ENCODE measurements at places on chromosomes 1 and 21.

- peak; percentile 25 for DNase-seq
These were observed 44.8 kb downstream of the PCNT start for GRCh38 chr21:46368533-46369285.

- DNase-seq: no peak
These were observed 239.5 kb downstream of the TGFB2 start for GRCh38 chr1:218584418-218585155.

DNA sequence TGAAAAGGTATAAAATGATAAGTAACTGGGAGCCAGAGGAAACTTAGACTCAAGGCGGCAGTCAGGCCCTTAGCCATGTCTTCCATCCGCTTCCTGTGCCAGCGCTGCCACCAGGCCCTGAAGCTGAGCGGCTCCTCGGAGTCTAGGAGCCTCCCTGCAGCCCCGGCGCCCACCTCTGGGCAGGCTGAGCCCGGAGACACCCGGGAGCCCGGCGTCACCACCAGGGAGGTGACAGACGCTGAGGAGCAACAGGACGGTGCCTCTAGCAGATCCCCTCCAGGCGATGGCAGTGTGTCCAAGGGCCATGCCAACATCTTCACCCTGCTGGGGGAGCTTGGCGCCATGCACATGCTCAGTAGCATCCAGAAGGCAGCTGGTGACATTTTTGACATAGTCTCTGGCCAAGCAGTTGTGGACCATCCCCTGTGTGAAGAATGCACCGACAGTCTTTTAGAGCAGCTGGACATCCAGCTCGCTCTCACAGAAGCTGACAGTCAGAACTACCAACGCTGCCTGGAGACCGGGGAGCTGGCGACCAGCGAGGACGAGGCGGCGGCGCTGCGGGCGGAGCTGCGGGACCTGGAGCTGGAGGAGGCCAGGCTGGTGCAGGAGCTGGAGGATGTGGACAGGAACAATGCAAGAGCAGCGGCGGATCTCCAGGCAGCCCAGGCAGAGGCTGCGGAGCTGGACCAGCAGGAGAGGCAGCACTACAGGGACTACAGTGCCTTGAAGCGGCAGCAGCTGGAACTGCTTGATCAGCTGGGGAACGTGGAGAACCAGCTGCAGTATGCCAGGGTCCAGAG lies at the start of gene BECN2:
Gene BECN2, plus strand, starts transcription at position 76 of the 803 bp plus-strand sequence. Its CDS starts 0 bp downstream, at position 76.
- no peak for DNase-seq

- DNase-seq: no peak
These were observed 215.8 kb upstream of the ZRANB2 start for GRCh38 chr1:71296551-71297134.

DNA sequence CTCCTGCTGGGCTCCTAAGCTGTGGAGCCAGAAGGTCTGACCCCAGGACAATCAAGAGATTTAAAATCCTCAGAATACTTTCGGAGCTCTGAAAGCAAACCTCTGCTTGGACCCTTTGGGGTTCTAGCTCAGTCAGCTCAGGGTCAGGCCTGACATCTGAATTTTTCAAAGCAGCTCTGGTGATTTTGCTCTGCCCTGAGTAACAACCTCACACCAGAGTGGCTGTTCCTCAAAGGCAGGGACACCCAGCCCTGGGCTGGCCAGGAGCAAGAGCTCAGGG lies 11.9 kb downstream of the SLC1A7 start:
- no peak for DNase-seq

DNA sequence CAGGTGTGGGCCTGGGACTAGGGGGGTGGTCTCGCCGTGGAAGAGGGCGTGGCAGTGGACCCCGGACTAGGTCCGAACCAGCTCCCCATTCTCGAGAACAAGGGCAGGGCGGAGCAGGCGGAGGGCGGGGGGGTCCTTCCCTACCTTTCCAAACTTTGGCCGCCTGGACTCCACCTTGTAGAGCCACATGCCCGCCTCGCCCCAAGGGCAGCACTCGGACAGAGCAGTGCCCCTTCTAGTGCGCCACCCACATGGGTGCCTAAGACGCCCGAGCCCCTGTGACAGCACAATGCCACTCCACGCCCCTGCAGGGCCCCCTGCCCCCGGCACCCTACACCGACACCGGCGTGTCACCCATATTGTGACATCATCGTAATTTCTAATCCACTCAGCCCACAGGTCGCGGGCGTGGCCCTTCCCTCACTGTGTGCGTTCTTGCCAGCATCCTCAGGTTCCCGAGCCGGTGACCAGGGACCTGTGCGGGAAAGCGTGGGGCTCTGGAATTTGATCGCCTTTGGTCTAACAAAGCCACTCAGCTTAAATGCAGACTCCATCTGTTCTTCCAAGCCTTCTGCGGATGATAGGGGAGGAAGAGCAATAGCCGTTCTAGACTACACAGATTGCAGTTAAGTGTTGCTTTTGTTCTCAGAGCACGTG lies 553 bp upstream of the STMN1 start:
- DNase-seq: no peak

DNA sequence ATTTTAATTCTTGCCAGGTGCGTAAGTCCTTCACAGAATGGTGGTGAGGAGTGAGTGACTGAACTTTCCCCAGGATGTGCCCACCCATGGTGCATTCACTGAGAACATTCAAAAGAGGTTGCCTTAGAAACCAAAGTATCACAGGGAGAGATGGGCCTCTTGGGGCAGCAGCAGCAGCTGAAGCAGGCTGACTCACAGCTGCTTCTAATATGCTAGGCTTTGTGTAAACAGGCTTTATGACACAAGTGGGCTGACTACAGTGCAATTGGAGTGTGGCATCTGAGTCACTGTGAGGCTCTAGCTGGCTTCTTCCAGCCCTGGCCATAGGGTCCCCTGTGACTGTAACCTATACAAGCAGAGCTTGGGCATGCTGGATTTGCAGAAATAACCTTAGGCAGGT lies 12.6 kb downstream of the PIGP start:
- peak; percentile 82 for DNase-seq

DNA sequence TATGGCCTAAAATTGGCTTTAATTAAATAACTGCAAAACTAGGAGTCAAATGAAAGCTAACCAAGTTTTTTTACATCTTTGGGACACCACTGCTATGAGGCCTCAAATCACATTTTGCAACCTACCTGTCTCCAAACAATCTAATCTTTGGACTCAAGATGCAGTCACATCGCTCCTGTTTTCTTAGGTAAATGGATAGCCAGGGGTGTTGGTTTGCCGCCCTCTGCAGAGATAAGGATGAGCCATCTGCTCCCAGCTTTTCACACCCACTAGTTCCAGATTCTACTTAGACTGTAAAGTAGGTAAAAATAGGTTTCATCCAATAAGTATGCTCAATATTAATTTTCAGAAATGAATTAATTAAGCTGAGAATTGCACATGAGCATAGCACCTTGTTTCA lies 456.5 kb downstream of the KIF26B start:
- no peak for DNase-seq

DNA sequence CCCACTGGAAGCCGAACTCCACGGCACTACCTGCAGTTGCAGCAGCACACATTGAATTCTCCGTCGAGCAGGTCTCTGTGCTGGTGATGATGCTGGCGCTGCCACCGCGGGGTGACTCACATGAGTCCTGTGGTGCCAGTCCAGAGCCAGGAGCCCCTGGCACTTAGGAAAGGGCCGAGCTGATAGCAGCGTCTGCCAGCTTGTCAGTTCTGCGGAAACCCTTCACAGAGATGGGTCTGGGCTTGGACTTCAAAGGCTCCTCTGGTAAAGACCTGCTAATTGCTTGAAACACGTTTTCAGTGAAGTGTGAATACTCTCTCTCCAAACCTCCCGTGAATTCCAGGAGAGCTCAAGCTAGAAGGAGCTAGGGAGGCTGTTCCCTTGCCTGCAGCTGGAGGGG lies 92.2 kb downstream of the GRIK3 start:
- no peak for DNase-seq

DNA sequence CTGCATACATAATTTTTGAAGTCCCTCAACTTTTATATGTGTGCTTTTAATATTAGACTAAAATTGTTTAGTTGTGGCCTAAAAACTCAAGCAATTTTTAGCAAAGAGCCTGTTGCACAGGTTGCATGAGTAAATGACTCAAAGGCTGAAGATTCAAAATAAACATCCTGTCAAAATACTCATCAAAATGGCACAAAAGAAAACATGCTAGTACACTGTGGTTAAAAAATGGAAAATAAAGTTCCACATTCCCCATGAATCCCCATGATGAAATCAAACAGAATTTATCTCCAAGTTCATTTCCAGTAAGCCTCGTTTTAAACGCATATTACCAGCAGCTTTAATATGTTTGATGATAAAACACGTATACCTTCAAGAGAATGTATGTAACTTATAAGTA lies 230.1 kb upstream of the MAP1LC3C start:
- DNase-seq: no peak

DNA sequence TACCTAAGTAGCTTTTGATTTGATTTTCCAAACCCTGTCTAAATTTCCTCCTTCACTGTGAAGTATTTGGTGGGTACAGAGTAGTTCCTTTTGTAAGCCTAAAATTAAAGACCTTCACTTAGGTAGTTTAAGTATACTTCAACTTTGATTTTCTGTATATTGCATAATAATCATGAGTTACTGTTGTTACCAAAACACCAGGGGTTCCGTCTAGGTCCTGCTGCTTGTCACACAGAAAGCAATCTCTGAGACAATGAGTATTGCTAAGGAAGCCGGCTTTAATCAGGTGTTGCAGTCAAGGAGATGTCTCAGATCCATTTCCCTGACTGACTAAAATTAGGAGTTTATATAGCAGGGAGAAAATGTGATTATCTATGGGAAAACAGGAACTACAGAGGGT lies 15.3 kb downstream of the RPS6KC1 start:
- no peak for DNase-seq

GRCh38 chr21:26659182-26659581 lies 86.1 kb upstream of the CYYR1 start:
- no peak for DNase-seq

DNA sequence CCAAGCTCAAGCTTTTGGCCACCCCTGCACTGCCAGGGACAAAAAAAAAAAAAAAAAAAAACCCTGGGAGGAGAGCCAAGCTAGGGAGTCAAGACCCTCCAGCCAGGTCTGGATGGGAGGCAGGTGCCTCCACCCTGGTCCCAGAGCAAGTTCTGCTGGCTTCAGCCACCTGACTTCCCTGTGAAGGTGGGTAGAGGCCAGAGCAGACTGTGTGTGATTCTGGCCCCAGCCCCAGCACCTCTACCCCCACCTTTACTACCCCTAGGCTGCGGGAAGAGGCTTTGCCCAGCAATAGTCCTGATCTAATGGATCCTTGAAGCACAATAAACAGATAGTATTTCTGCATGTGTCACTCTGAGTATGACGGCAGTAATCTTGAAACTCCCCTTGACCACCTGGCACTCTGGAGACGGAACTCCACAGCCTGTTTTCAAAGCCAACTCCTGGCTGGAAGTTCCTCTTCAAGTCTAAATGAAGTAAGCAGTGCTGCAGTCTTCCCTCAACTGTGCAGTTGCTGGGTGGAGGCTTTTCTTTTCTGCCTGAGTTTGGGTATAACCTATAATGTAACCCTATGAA lies 9.8 kb downstream of the PDZK1IP1 start:
- DNase-seq: no peak

- DNase-seq: no peak
These were observed 26.4 kb upstream of the RNF187 start for GRCh38 chr1:228460821-228461220.

- DNase-seq: no peak
These were observed 50.3 kb downstream of the HIVEP3 start for GRCh38 chr1:41868241-41868998.

GRCh38 chr1:54695221-54695620 lies 20.4 kb upstream of the TTC4 start:
- DNase-seq: no peak

GRCh38 chr1:155801149-155801548 lies 55.9 kb downstream of the GON4L start:
- no peak for DNase-seq

DNA sequence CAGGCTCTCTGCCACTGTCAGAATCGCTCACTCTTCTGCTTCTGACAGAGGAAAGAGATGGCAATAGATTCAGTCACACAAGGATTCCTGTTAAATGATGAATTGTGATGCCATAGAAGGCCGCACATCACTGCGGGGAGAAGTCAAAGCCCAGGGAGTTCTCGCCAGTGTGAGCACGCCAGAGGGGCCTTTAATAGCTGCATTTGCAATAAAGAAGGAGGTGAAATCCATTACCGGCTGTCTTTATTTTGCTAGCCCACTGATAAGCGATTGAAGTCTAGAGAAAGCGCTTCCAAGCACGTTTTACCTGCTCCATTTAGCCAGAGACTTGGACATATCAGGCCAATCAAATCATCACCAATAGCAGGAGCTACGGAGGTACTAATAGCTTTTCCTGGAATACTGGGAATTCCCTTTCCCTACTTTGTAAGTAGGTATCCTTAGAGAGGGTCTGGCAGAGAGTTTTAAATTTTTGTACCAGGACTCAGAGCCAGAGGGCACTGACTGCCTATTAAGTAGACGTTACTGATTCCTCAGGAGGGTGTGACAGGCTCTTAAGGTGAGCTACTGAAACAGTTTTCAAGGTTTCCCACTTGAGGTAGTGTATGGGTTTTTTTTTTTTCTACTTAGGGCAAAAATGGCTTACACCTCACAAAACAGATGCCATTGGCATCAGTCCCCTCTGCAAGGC lies 10.2 kb upstream of the TARBP1 start:
- DNase-seq: no peak

DNA sequence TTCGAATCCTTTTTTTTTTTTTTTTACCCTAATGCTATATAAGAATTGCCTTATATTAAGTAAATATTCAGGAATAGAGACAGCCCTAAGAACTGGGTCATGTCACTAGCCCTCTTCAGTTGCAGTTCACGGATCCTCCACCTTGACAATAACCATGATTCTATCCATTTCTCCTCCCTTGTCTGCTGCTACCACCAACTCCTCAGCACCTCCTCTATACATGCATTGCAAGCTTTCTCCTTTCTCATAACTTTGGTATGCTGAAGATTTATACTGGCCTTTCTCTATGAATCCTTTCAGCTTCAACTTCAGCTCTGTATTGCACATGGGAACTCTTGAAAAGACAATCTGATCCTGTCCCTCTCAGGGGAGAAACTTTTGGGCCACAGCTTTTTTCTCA lies 14.3 kb upstream of the DR1 start:
- no peak for DNase-seq

- no peak for DNase-seq
These were observed 37.0 kb upstream of the MPC2 start for GRCh38 chr1:167973832-167974231.

DNA sequence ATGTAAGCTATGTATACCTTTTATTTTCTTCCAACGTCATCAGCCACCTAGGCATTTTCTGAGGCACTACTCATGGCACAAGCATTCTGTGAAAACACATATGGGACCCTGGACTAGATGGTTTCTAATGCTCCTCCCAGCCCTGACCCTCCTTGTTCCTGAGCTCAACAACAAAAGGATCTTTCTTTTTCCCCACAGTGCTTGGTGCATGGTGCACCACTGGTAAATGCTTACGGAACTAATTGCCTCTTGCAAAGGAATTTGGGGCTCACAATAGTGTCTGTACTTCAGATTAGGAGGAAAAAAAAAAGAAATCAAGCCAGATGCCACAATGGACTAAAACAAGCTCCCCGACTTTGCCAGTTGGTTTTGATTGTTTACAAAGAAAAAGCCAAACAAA lies 390.5 kb downstream of the PLPP3 start:
- no peak for DNase-seq

GRCh38 chr1:53276153-53276901 lies 38.0 kb upstream of the MAGOH start:
- DNase-seq: no peak

- DNase-seq: no peak
These were observed 36.6 kb downstream of the UBE2T start for GRCh38 chr1:202305168-202305567.

Measured in bone marrow (tissue), 2 donors.